ENCODE measurements at places on chromosomes 5 and 9.

GRCh38 chr9:15361737-15362136 is 54.7 kb upstream of the TTC39B start:
- no peak for DNase-seq

- DNase-seq = no peak
These were observed 21.4 kb downstream of the SPINK1 start for GRCh38 chr5:147809830-147810666.

DNA sequence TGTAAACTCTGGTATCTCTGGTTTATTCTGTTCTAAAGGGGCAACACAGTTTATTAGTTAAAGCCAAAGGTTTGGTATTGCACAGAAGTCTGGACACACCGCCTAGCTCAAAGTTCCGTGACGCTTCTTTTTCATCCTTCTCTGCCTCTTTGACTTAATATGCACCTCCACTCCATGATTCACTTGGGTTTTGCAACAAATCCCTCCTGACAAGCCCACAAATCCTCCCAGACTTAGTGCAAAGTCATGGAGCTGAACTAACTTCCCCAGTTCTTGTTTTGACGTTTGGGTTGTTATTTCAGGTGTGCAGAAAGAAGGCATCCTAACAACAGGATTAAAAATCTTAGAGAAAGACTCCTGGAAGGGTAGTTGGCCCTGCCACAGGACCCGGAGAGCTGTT is 441.6 kb upstream of the DMAC1 start:
- DNase-seq = no peak

- peak; percentile 84 for DNase-seq
These were observed 43.7 kb upstream of the TMEM252 start for GRCh38 chr9:68584189-68585033.

DNA sequence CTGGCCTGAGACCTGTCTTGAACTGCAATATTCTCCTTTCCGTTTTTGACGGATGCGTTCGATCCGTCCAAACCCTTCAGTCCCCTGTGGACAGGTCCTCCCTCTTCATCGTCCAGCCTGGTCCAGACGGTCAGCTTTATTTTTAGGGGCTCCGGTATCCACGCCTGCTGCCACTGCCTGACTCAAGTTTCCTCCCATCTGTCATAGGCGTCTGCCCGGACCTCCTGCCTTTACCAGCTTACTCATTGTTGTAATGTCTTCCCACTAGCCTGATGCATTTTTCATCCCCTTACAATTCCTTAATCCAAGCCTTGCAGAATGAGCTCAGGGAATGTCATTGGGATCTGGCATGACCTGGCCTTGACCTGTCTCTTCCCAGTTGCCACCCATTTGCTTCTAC is 145.8 kb downstream of the TENT4A start:
- DNase-seq = no peak

DNA sequence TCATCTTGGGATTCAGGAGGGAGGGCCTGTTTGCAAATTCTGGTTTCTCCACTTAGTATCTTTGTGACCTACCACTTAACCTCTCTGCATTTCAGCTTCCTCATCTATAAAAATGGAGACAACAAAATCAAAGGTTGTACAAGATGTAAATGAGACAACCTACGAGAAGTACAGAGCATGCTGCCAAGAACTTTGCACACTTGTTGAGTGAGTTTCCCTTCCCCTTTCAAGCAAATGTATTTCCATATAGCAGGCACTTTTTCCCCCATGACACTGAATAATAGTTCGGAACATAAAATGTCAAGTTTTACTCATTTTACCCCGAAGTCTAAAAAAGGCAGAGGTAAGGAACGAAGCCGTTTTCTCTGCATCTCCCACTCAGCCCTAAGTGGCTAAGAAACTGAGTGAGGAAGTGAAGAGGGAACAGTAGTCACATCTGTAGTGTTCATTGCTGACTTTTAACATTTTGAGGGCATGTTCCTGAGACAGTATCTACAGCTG is 159.0 kb downstream of the TLE1 start:
- DNase-seq = no peak

GRCh38 chr9:69622676-69623075 is 49.5 kb downstream of the APBA1 start:
- DNase-seq = no peak

- no peak for DNase-seq
These were observed 149.7 kb downstream of the ATP10B start for GRCh38 chr5:160702311-160702803.

- DNase-seq = no peak
These were observed 7.3 kb upstream of the NOL6 start for GRCh38 chr9:33480976-33481375.

DNA sequence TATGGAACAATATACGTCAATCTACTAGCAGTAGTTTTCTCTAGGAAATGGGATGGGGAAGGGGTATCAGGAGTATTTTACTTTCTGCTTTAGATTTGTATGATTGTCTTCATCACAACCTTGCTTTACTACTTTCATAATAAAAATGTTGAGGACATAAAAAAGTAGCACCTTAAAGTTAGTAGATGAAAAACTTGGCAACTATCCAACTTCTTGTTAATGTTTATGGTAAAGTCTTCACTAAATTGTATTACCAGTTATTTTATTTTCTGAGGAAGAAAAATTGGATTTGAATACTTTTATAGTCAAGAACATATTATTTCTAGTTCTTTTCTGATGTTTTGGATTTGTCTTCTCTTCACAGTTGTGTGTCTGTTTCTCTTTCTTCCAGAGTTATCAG is 372.1 kb downstream of the ARRDC3 start:
- no peak for DNase-seq

DNA sequence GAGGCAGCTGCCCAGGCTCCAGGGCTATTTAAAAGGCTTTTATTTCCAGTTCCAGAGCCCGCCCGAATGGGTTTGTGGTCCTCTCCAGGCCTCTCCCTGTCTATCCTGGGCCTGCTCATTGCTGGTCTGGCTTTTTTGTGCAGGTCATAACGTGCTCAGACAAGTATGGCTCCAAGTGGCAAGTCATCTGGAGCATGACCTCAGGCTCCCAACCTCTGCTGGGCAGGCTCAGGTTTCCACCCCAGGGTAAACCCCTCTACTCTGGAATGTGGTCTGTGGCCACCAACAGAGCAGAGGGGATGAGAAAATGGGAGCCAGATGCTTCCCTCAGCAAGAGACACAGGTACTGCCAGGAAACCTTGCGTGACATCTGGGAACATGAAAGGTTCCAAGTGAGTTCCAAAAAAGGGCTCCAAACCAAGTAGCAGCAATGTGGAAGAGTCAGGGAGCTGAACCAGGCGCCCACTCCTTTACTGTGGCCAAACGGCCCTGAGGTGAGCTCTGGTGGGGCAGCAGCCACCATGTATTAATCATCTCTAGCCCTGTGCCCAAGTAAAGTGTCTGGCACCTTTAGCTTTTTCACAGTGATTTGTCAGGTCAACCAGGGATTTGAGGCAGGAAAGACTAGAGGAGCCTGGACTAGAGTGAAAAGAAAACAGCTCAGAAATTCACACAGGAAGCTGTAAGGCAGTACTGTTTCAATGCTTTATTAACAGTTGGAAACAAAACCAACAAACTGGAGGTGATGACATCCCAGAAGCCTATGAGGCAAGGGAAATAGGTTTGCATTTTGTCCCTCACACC is 25.7 kb downstream of the PCDHGC5 start:
- DNase-seq = no peak

GRCh38 chr5:141519605-141520565 is 31.0 kb downstream of the PCDHGC5 start:
- DNase-seq = no peak

DNA sequence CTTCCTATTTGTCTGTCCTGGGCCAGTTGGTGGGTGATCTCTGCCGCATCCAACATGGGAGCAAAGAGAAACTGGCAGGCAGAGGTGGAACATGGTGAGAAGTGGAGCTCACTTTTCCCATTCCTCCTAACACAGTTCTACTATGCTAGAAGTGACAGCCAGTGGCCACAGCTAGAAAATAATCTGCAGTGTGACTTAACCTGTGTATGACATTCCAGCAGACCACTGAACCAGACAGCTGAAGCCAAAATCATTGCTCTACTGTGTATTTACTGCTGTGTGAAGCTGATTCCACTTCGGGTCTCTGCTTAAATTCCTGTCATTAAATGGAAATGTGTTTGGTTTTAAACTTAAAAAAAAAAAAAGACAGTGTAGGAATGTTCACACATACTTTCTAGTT is 523.0 kb downstream of the MTRR start:
- no peak for DNase-seq

DNA sequence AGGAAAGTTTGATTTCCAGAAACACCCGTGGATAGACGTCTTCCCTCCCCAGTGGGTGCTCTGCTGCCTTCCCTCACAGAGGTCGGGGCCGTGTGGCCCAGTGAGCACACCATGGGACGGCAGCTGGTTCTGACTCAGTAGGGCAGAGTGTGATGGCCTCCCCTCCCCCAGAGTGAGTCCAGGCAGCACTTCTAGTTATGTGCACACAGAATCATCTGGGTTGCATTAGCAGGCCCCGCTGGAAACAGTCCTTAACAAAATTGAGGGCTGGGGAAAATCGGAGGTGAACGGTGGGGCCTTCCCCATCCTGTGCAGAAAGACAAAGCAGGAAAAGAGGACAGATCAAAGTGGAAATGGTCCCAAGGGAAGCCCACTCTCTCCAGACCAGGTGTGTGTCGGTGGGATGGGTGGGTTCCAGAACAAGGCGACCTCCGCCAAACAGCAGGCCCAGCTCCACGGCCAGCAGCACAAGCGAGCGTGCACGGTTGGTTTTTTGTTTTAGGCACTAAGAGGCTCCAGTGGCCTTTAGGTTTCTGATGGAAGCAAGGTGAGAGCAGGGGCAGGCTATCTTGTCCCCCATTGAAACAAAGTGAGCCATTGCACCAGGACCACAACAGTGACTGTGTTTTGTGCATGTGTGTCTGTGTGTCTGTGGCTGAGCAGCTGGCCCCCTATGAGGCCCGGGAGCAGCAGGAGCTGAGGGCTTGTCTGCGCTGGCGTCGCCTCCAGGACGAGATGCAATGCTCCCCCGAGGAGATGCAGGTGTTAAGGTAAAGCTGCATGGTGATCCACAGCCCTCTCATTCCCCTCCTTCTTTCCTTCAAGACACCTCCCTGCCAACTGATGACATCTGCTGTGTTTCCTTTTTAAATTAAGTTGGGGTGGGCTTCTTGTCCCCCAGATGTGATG is 201.5 kb downstream of the AOPEP start:
- no peak for DNase-seq

DNA sequence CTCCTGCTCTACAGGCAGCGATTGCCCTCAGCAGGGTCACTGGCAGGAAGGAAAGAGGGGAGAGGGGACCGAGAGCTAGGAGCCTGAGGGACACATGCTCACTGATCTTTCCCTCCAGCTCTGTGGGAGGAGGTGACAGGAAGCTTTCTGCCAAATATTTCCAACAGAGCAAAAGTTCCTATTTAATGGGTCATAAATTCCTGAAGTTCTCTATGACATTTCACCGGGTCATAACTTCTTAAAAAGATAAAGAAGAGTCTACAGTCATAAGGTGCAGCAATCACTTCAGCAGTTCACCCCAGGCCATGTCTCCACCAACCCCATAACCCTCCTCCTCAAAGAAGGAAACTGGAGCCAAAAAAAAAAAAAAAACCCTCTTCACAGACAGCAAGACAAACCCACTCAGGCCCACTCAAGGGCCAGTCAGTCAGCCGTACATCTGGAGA is 481.1 kb downstream of the NR2F1-AS1 start:
- DNase-seq = no peak

- no peak for DNase-seq
These were observed 8.3 kb upstream of the TIFAB start for GRCh38 chr5:135460246-135461033.

- DNase-seq = no peak
These were observed 126.3 kb upstream of the ELL2 start for GRCh38 chr5:96087939-96088338.

DNA sequence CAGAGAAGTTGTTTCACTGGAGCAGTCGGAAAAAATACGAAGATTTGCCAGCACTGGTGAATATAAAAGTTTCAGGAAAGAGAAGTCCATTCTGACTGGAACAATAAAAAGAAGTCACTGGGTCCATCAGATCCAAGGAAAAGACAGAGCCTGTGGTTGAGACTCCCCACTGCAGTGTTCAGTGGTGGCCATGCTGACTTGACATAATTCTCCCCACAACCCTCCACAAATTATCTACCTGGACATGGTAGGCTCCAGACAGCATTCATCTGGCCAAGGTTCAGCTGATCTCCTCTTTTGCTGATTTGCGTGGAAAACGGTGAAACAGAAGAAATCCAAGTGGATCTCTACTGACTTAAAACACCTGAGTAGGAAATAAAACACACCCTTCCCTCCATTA is 8.0 kb downstream of the THBS4 start:
- no peak for DNase-seq

GRCh38 chr9:78788101-78788500 is 491.2 kb downstream of the PSAT1 start:
- no peak for DNase-seq

DNA sequence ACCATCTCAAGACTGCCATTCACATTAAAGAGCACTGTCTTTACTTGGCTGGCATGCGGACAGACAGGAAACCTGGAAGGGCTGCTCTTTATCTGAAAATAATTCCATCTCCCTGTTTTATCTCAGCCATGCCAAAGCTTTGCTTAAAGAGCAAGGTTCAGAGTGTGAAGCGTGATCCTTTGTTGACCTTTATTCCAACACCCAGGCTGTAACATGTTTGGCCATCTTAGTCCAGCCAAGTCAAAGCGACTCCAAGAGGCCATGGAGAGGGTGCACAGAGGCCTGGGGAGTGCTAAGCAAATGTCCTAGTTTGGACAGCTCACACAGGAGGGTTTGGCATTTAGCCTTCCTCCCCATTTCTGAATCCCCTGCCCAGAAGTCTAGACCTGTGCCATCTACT is 194.7 kb downstream of the PJA2 start:
- DNase-seq = no peak

DNA sequence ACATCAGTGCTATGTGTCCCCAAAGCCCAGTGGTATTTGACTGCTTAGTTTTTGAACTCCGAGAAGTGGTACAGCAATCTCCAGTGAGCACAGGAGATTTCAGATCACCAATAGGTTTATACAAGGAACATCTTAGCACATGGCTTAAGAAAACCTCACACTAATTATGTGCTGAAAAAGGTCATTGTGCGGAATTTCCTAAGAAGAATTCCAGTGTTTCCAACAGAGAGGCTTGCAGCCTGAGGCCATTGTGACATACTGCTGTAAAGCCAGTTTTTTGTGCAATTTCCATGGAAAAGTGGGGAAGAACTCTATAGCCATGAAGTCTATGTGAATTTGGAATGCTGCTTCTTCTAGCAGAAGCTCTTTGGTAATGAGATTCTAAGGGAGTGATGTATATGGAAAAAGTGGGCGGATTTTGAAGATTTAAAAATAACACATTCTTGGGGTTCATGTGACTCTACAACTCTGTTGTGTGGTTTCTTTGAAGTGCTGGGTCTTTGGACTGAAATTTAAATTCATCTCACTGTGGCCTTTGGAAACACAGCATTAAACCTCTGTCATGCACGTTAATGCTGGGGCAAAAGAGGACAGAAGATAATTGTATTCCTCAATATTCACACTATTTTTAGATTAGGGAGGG is 110.5 kb upstream of the CD180 start:
- no peak for DNase-seq
